ENCODE measurements at places on chromosomes 7 and 10. TPM values are rescaled to one million over a fixed set of nuclear protein-coding genes. Genes with fewer than 3 reads are reported as not detected.

The CACNA2D1 gene
- 12.4 TPM for polyA plus RNA-seq

The SKIDA1 gene
- 9.8 TPM for polyA plus RNA-seq

The C7orf25 gene
- polyA plus RNA-seq: 6.1 TPM

The KNDC1 gene
- 5.9 TPM for polyA plus RNA-seq

The TET1 gene
- polyA plus RNA-seq: 9.5 TPM

The GALNT17 gene
- 33.4 TPM for polyA plus RNA-seq

The CAMK2B gene
- polyA plus RNA-seq: 1.6 TPM

The HOXA6 gene
- polyA plus RNA-seq: 28.5 TPM

The DENND2A gene
- polyA plus RNA-seq: 38.7 TPM

The PKD2L1 gene
- polyA plus RNA-seq: 0.93 TPM

The OR2A1 gene
- 1.5 TPM for polyA plus RNA-seq

GRCh38 chr7:153190452-153190851 is 430.9 kb downstream of the ACTR3B start:
- no peak for DNase-seq

DNA sequence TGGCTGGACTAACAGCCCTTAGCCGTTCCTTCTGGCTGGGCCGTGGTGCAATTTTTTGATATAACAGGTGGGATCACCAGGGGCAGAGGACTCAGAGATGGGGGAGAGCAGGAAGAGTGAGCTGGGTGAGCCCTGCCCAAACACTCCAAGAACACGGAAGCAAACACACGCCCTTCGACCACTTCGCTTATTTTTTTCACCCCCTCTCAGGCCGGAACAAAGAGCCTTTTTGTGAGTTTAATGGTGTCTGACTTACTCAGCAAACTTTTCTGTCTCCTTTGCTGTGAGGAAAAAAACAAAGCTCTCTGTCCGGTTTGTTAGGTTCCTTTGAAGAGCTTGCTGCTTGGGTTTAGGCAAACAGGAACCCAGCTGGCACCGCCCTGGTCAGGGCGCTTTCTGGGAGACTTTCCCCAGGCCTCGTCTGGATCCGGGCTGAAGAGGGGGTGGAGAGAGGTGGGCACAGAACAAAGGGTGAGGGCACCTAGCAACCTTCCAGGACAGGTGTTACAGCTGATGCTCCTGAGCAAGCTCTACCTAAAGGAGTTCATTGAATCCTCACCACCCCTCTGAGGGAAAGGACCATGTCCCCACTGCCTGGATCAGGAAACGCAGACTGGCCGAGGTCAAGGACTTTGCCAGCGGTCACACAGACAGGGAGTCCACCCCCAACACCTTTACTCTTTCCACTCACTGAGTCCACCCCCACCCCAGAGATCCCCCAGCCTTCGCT is 23.3 kb downstream of the CALML3 start:
- no peak for DNase-seq

GRCh38 chr7:13235436-13235835 is 548.0 kb downstream of the ARL4A start:
- DNase-seq: no peak

- DNase-seq: no peak
Observed at GRCh38 chr10:117710181-117710798, 167.7 kb downstream of the EMX2 start.

- DNase-seq: no peak
Observed at GRCh38 chr7:127781081-127781480, 129.1 kb downstream of the SND1 start.

- no peak for DNase-seq
Observed at GRCh38 chr7:151570366-151570915, 50.7 kb upstream of the RHEB start.

DNA sequence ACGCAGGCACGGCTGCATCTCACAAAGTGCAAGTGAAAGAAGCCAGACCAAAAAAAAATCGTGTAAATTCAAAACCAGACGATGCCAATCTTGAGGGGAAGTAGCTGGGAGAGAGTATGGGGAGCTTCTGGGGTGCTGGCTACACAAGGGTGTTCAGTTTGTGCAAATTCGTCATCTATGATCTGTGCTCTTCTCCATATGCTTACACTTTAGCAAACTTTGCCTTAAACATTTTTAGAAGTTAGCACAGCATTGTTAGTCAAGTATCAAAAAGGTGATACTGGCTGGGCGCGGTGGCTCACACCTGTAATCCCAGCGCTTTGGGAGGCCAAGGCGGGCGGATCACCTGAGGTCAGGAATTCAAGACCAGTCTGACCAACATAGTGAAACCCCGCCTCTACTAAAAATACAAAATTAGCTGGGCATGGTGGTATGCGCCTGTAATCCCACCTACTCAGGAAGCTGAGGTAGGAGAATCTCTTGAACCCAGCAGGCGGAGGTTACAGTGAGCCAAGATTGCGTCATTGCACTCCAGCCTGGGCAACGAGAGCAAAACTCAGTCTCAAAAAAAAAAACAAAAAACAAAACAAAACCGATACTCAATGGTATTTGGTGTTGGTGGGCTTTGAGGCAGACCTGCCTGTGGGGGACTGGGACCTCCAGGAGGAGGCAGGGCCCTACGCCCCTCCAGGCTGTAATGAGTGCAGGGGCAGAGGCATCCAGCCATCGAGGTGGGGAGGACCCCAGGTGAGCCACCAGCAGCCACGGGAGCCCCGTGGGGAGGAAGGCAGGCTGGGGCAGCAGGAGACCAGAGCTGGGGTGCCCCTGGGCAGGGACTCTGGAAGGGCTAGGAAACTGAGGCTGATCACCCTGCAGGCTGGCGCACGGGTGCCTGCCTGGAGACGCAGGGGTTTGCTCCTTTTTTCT is 150.0 kb downstream of the PRKAG2 start:
- no peak for DNase-seq

DNA sequence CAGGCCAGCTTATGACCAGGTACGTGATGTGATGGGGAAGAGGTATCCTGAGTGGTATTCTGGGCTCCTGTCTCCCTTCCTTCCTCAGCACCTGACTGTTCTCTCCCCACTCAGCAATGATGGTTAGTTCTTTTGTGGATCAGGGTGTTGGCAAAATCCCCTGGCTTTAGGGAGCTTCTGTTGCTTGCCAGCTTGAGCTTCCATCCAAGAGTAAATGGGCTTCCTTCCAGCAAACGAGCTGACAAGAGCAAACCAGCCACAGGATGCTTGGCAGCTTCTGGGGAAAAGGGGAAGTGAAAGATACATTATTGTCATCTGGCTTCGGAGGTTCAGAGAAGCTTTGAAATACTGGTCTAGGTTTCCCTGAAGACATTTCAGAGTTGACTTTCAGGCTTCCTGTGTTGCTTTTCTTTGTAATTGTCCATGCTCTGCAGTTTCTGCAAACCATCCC is 5.2 kb downstream of the DUSP5 start:
- DNase-seq: no peak

- DNase-seq: no peak
Observed at GRCh38 chr7:1974290-1975101, 258.2 kb downstream of the MAD1L1 start.

DNA sequence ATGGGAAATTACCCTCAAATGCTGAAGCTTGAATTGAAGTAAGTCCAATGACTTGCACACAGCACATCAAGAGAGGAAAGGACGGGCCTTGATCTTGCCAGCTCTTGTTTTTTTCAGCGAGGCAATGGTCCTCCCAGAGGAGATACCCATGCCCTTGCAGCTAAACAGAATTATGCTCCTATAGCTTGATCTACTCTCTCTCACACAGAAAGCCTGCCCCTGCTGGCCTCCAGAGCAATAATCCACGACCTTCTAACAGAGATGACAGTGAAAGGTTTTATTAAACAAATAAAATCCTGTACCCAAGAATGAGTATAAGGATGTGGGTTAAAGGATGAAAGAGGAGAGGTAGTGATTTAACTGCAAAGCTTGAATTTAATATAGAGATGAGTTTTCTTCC is 268.0 kb downstream of the ADRA2A start:
- DNase-seq: no peak

DNA sequence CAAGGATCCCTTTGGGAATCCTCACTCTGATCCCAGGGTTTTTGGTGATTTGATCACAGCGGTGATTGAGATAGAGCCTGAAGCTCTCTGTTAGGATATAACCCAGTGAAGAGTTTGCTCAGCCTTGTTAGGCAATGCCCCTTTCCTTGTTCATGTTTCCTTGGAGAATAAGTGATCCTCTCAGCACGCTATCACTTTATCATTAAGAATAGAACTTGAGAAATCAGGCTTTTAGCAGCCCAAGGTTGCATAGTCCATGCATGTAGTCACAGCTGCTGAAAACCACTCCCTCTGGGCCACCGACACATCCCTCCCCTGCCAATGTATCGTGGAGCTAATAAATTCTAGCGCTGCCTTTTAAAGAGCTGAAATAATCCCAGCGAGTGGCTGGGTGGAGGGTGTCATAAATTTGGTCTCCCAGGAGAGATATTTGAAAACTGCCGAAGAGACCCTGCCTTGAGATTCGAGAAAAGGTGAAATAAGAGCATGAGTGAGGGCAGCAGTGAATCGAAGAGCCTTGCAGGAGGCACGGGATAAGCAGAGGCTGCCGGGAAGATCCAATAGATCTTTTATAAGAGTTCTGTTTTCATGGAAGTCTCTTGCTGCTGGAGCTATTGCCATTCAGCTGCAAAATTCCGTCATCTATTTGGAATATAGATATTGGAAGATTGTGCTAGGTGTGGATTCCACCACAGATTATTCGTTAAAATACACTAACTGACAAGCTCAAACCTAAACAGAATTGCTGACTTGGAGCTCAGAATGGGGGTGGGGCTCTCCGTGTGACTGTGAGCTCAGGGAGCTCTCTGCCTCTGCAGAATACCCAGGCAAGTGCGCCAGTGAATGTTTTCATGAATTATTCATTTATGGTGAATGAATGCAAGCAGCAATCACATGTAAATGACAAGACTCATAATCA is 249.8 kb downstream of the TRIL start:
- DNase-seq: no peak

- DNase-seq: peak; percentile 19
Observed at GRCh38 chr7:123748171-123748733, 551 bp downstream of the WASL start.

DNA sequence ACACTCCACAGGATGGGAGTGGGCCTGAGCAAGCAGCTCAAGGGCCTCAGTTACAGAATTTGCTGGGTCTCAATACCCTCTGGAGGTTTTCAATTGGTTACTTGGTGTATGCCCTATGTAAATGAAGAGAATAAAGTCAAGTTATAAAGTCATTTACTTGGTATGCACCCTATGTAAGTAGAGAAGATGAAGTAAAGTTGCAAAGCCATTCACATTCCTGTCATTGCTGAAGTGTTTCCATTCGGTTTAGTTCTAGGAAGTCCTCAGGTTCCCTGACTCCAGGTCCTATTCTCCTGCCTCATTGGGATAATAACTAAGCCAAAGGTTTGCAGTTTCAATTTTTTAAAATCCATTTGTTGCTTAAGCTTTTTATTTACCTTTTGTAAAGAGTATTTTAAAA is 272.6 kb upstream of the NPSR1 start:
- DNase-seq: no peak

DNA sequence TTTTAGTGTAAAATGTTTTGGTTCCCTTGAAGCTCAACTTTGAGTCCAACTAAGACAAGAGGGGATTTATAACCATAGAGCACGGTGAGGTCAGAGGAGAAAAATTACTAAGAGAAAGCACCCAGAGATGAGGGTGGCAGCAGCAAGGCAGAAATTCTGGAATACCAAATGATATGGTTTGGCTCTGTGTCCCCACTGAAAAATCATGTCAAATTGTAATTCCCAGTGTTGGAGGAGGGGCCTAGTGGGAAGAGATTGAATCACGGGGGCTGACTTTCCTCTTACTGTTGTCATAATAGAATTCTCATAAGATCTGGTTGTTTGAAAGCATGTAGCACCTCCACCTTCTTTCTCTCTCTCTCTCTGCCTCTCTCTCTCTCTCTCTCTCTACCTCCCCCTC is 19.4 kb upstream of the AKR1C1 start:
- DNase-seq: no peak

DNA sequence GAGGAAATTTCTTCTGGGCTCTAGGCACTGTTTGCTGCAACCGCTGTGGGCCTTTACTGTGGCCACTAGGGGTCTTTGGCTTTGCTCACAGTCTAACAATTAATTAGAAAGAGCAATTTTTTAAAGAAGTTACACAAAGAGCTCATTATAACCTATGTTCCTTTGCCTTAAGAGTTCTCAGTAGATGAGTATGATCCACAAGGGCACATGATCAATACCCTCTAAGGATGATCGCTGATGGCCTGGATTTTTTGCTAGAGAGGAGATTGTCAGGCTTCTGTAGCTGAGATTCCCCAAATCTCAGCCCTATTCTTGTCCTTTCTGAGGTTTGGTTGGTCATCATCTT is 80.8 kb upstream of the RHOBTB1 start:
- DNase-seq: no peak

DNA sequence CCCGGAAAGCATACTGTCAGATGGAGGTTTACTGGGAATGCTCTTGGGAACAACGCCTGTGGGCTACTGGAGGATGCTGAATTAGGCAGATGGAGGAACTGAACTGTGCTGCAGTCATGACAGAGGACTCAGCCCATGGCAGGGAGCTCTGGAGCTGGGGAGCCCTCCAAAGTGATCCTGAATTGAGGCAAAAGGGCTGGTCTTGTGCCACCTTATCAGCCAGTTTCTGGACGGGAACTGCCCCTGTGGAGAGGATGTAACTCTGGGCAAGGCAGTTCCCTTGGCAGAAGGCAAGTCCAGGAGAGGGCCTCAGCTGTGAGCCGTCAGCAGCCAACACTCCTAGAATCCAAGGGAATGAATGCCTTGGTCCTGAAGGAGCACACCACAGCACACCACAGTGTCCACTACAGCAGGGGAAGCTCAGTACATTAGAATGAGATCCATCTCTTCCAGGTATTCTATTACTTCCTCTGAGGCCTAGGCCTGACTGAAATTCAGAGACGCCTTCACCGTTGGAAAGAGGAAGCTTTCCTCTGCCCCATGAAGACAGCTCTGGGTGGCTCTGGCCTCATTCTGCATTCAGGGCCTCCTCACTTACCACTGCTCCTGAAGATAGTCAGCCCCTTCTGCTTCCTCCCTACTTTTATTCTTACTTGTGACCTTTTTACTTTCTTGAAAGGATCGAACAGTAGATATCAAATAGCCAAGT is 139.6 kb upstream of the GPR26 start:
- DNase-seq: no peak

- no peak for DNase-seq
Observed at GRCh38 chr7:2611401-2611800, 20.4 kb upstream of the TTYH3 start.

- DNase-seq: no peak
Observed at GRCh38 chr7:69018200-69018599, 580.1 kb upstream of the AUTS2 start.
